AG09319 (cell line): ENCODE measurements at places on chromosomes 3 and 15.

- no peak for DNase-seq
Measured at GRCh38 chr15:44780608-44781007, 44.3 kb downstream of the TRIM69 start.

DNA sequence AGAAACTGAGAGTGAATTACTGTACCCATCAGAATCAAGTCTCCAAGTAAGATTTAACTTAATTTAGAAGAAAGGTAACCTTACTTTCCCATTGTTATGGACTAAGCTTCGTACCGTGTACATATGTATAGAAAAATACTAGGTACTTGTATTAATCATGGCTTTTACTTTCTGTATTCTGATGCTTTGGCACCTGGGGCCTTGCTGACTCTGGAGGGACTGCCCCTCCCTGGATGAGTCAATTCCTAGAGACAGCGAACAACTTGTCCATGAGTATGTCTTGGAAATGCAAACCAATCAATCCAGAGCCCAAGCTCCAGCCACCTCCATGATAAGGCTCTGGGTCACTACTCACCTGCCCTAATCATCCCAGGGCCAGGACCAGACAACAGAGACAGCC, 50.0 kb upstream of the DGKG start:
- DNase-seq, result no peak

GRCh38 chr3:104906001-104906639, 460.6 kb upstream of the ALCAM start:
- DNase-seq, result no peak

- no peak for DNase-seq
Measured at GRCh38 chr3:125594581-125595011, 701 bp downstream of the OSBPL11 start.

- DNase-seq, result no peak
Measured at GRCh38 chr3:172580680-172581401, 57.6 kb upstream of the TNFSF10 start.

DNA sequence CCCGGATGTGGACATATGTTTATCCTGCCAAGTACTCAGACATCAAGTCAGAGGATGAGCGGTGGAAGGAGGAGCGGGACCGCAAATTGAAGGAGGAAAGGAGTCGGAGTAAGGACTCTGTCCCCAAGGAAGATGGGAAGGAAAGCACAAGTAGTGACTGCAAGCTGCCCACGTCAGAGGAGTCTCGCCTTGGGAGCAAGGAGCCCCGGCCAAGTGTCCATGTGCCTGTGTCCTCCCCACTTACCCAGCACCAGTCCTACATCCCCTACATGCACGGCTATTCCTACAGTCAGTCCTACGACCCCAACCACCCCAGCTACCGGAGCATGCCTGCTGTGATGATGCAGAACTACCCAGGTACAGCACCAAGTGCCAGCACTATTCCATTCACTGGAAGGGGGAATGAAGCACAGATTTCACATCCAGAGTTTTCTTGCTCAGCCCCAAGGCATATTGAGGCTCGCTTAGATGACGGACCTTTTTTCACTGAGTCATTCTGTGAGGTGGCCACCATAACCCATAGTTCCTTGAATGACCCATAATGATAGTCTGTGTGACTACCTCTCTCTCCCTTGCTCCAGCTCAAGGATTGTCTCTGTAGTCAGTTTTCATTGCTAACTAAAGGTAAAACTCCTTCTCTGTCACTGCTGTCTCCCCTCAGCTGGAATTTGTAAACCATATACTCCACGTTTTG, 97.1 kb downstream of the RBPMS2 start:
- no peak for DNase-seq

DNA sequence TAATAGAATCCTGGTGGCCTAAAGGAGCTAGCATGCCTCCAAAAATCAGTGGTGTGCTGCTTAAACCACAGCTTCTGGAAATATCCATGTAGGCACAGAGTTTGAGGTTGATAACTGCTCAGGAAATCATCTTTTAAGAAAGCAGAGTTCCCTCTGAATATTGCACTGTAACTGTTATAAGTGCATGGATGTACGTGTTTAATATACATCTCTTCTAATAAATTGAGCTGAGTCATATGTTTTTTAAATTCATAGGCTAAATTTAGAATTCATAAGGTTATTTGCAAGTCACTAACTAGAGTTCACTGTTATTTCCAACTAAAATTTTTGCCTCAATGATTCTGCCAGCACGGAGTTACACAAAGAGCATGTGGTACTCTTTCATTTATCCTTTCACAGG, 68.9 kb downstream of the MYH15 start:
- no peak for DNase-seq

DNA sequence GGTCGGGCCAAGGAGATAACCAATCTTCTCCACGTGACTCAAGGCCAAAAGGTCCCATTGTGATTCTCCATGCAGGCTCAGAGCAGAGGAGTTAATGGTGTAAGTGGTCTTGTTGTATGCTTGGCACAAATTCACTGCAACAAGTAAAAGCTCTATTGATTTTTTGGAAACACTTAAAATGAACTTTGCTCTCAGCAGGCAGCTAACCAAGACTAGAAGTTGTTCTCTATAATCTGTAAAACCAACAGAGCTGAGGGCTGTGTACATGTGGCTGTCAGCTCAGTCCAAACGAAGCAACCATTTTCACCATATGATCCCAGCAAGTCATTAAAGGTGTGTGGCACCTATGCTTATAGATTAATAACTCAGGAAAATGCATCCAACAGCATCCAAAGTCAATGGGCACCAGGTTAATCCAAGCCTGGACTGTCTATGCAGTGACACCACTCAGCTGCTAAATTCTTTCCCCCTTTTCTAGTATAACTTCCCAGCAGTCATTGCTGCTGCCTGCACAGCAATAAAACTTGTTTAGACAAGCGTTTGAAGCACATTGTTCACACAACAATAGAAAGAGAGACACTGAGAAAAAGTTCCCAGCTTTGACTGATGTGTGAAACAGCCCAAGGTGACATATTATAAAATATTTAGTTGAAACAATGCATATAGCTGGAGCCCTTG, 603.8 kb upstream of the ADAMTS9 start:
- no peak for DNase-seq

DNA sequence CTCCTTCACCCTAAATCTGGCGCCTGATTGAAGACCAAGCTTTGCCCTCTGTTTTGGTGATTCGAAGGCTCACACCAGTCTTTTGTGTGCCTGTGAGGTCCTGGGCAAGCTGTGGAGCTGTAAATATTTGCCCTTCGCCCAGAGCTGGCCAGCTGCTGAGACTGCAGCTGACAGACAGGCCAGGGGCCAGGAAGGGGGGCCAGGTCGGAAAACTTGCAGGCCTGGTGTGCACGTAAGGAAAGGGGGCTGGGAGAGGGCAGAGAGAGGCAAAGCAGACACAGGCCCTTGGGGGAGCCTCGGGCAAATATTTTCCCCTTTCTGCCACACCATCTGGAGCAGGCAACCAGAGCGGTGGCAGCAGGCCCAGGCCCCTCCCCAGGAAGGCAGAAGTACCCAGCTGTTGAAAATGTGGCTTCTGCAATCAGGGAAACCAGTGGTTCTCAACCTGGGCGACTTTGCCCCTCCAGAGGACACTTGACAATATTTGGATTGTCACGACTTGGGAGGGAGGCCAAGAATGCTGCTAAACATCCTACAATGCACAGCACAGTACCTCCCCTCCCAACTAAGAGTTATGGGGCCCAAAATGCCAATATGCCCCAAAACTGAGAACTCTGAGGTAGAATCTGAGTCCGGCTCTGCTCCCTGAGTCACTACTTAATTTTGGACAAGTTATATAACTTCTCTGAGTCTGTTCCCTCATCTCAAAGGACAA, 2.5 kb downstream of the PDZRN3 start:
- no peak for DNase-seq

DNA sequence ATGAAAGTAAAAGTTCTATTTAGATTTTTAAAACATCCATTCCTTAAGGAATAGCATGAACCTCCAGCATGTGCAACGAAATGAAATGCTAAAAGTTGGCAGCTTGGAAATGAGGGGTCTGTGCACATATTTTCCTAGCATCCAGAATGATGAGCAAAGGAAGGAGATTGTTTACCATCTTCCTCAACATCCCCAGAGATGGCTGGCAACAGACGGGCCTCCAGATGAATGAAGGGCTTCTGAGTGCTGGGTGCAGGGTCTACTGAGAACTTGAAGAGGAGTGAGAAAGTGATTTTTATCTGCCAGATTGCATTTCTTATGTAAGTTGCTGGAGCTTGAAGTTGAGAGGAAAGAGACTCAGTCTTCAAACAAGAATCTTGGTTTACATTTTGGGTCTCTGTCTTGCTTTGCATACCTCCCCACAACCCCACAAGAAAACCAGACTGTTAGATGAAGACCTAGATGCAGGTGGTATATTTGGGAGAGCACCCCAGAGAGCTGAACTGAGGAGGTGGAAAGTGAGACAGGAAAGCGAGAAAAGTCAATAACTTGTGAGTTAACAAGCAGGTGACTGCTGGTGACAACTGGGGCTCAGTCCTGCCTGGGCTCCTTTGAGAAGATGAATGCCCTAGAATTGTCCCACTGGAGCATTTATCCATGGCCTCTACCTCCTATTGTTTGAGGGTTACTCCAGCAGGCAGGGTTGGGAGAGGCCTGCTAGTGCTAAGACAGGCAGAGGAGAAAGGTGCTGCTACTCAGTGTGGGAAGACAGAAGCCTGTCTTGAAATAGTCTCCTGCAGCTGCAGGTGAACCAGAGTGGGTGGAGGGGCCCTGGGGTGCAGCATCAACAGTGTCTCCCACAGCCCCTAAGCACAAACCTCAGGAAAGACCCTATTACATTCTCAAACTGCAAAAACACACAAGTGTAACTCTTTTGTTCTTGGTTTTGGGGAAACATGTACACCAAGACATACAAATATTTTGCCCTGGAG, 10.5 kb upstream of the CCK start:
- no peak for DNase-seq

DNA sequence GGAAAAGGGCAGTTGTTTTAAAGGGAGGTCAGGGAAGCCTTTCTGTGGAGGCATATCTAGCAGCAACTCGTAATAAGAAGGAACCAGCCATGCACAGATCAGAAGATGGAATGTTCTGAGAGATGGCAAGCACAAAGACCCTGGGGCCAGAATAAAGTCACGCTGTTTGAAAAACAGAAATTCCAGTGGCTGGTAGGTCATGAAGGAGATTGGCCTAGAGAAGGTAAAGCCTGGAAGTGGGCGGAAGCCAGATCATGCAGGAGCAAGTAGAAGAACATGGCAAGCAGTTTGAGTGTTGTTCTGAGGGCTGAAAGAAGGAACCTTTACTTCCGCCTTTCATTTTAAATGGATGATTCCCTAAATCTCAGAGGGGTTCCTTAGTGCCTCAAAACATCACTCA, 208.1 kb upstream of the PPP2R3A start:
- no peak for DNase-seq

DNA sequence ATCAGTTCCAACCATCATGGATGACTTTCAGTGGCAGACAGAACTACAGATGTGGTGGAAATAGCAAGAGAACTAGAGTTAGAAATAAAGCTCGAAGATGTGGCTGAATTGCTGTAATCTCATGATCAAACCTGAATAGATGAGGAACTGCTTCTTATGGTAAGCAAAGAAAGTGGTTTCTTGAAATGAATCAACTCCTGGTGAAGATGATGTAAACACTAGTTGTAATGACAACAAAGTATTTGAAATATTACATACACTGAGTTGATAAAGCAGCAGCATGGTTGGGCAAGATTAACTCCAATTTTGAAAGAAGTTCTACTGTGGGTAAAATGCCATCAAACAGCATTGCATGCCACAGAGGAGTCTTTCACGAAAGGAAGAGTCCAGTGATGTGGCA, 131.7 kb upstream of the FAM3D start:
- no peak for DNase-seq

DNA sequence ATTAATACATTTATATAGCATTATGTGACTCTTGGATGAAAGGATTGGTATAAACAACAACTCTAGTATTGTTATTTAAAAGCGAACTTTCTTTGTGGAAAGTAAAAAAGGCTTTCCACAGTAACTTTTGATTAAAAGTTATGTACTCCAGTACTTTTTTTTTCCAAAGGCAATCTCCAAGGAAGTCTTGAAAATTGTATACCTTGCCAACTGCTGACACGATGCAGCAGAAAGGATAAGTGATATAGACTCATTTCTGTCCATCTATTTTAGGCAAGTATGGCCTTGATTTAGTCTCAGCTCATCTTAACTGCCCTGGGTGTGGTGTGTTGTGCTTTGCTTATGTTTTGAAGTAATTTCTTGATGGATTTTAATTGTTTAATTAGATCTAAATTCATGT, 79.7 kb downstream of the OTOL1 start:
- DNase-seq, result no peak

DNA sequence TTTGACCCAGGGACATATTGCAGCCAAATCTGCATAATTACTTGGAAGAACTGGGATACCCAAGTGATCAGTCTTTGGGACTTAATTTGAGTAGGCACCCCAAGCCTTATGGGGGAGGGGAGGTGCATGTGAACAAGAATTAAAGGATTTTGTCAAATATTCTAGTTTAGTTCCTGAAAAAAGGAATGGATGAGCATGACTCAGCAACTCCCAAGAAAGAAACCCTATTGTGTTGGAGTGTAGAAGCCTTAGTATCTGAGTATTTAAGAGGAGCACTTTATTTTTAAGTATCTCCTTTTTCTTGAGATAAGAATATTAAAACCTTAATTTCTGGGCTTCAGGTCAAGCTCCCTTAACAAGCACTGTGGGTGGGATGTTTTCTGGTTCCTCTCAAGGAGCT, 222.4 kb downstream of the CD47 start:
- DNase-seq, result no peak

GRCh38 chr15:31476236-31476810, 149.7 kb downstream of the KLF13 start:
- DNase-seq, result no peak

- DNase-seq, result peak; percentile 23
Measured at GRCh38 chr3:114660124-114660523, 366.3 kb downstream of the TIGIT start.

GRCh38 chr15:47724346-47724745, 7.0 kb downstream of the SEMA6D start:
- no peak for DNase-seq

- no peak for DNase-seq
Measured at GRCh38 chr15:90306560-90306959, 41.1 kb downstream of the NGRN start.

DNA sequence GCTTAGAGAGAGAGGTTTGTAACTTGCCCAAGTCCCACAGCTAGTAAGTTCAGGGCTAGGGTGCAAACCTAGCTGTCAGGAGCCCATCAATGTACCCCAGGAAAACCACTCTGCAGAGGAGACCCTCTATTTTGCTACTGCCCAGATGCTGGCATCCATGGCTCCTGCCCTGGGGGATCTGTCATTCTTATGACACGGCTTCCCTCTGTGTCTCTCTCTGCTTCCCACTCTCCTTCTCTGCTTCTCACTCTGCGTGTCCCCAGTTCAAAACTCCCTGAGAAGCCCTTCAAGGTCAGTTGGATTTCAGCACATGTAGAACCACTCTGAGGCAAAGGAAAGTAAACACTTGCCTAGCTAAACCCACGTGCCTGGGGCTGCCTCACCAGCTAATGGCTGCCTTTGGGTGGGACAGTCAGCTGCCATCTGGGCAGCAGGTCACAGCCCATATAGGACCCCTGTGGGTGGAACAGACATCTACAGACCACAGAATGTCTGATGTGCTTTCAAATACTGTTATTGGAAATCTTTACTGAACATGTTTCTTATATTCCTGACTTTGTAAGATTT, 29.4 kb upstream of the SLCO2A1 start:
- DNase-seq, result no peak

GRCh38 chr3:107085261-107085660, 292.0 kb upstream of the CCDC54 start:
- no peak for DNase-seq
